ENCODE measurements at places on chromosomes 3 and 15. TPM values are rescaled to one million over a fixed set of nuclear protein-coding genes. Genes with fewer than 3 reads are reported as not detected.

TCF12 gene
- 232 TPM for total RNA-seq

GRCh38 chr3:81823882-81824395, 62.5 kb upstream of the GBE1 start:
- no peaks in the 10 kb centered on the region for H3K4me1 ChIP-seq
- no peaks in the 10 kb centered on the region for H3K27me3 ChIP-seq
- no peaks in the 10 kb centered on the region for H3K36me3 ChIP-seq
- DNase-seq: peak; percentile 12

- no peaks in the 10 kb centered on the region for H3K27me3 ChIP-seq
- H3K4me3 ChIP-seq: no peak overlapping the region
- no peak for DNase-seq
- no peak overlapping the region for H3K27ac ChIP-seq
- no peaks in the 10 kb centered on the region for H3K4me1 ChIP-seq
These were observed 950.1 kb downstream of the TBL1XR1 start for GRCh38 chr3:176247191-176247590.

GRCh38 chr3:134350861-134351311, 23.4 kb downstream of the AMOTL2 start:
- no peaks in the 10 kb centered on the region for H3K27me3 ChIP-seq
- no peak for DNase-seq
- H3K4me3 ChIP-seq: no peak overlapping the region
- no peak overlapping the region for H3K27ac ChIP-seq

DNA sequence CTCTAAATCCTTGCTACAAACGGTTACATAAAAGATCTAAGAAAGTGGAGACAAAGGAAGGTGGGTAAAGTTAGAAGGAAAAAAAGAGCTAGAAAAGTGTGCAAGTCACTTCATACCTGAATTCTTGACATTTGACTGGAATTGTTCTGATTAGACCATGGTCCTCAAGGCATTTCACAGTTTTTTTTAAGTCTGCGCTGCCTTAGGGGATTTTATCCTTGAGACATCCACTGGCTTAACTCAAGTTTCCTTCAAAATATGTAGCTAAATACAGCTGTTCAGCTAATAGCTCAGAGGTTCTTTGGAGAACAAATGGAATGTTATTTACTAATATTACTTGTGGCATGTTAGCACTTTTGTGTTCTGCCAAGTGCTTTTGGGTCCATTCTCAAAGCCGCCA, 236.9 kb downstream of the TP63 start:
- DNase-seq: no peak
- no peaks in the 10 kb centered on the region for H3K36me3 ChIP-seq
- no peak overlapping the region for H3K27ac ChIP-seq
- H3K4me3 ChIP-seq: no peak overlapping the region
- no peaks in the 10 kb centered on the region for H3K27me3 ChIP-seq

- H3K27me3 ChIP-seq: no peaks in the 10 kb centered on the region
- DNase-seq: peak; percentile 45
- H3K36me3 ChIP-seq: peaks cover 21% of the 10 kb centered on the region
- H3K4me1 ChIP-seq: peaks cover 3% of the 10 kb centered on the region
- peak overlapping the region; percentile 100 for H3K4me3 ChIP-seq
These were observed 389 bp downstream of the ARPC4 start for GRCh38 chr3:9793161-9793781.

DNA sequence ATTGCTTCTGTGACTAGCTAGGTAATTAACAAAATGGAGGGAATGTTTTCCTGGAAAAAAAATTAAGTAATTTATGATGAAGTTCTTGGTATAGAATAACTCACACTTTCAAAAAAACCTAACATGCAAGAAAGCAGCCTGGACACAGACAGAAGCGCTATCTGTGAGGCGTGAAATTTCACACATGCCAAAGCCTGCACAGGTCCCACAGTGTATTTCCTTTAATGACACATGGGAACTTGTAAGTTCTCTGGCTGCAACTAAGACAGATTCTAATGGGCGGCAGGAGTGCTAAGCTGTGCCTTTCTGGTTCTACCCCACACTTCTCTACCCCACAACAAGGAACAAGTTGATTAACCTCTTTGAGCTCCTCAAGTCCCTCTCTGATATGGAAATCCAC, 84.9 kb upstream of the NEO1 start:
- peaks cover 4% of the 10 kb centered on the region for H3K4me1 ChIP-seq
- no peak overlapping the region for H3K27ac ChIP-seq
- no peak overlapping the region for H3K4me3 ChIP-seq
- H3K36me3 ChIP-seq: no peaks in the 10 kb centered on the region
- no peak for DNase-seq
- no peaks in the 10 kb centered on the region for H3K27me3 ChIP-seq

DNA sequence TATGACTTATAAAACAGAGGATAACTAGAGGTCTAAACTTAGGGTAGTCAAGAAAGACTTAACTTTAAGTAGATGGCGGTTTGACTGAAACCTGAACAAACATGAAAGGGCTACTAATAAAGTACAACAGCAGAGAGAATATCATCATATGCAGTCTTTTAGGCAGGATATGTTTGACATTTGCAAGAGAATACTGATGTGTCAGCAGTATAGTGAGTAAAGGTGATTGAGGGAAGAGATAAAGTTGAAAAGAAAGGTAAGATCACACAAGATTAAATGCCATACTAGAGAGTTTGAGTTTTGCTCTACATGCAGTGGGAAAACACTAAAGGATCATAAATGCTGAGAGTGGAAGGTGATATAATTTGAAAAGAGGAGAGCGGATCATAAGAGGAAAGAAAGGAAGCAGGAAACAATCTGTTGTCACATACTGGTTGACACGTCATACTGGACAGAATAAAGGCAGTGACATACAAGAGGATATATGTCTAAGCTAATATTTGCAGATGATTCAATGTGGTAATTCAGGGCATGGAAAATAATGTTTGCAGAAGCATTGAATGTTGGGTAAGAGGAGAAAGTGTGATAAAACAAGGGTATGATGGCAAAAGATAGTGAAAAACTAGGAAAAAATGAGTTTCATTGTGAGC, 223.0 kb downstream of the EPHA6 start:
- H3K36me3 ChIP-seq: no peaks in the 10 kb centered on the region
- no peak overlapping the region for H3K27ac ChIP-seq
- H3K4me3 ChIP-seq: no peak overlapping the region
- no peaks in the 10 kb centered on the region for H3K4me1 ChIP-seq

DNA sequence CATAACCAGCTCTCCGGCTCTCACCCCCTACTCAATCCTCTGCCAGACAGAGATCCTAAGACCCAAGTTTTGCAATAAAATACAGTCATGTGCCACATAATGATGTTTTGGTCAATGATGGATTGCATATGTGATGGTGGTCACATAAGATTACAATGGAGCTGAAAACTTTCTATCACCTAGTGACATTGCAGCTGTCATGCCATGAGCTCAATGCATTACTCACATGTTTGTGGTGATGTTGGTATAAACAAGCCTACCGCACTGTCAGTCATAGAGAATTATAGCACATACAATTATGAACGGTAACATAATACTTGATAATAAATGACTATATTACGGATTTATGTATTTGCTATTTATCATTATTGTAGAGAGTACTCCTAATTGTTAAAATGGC, 26.9 kb upstream of the SAMMSON start:
- H3K27me3 ChIP-seq: no peaks in the 10 kb centered on the region
- H3K27ac ChIP-seq: no peak overlapping the region
- no peak for DNase-seq
- no peaks in the 10 kb centered on the region for H3K36me3 ChIP-seq

STXBP5L gene
- total RNA-seq: not detected

REC114 gene
- not detected for total RNA-seq

GRCh38 chr15:39415634-39416033, 165.2 kb upstream of the THBS1 start:
- DNase-seq: no peak
- H3K36me3 ChIP-seq: no peaks in the 10 kb centered on the region
- H3K27ac ChIP-seq: no peak overlapping the region
- no peaks in the 10 kb centered on the region for H3K27me3 ChIP-seq
